Left kidney (tissue), 8 donors: ENCODE measurements at places on chromosomes 3 and 15. TPM values are rescaled to one million over a fixed set of nuclear protein-coding genes. Genes with fewer than 3 reads are reported as not detected.

ESYT3 gene
- polyA plus RNA-seq, result 3.1 TPM

- DNase-seq, result no peak
Measured at GRCh38 chr3:133089906-133090485, 51.8 kb downstream of the TMEM108 start.

PDZRN3 gene
- 48.5 TPM for polyA plus RNA-seq

GRCh38 chr3:6807967-6808588 lies 52.8 kb upstream of the GRM7 start:
- no peak for DNase-seq

- DNase-seq, result no peak
Measured at GRCh38 chr15:90674476-90674875, 42.7 kb upstream of the BLM start.

IGSF10 gene
- polyA plus RNA-seq, result 3.5 TPM

CCR1 gene
- 2.0 TPM for polyA plus RNA-seq
